CD4-positive, alpha-beta T cell treated with Interleukin-15 for 4 hours (primary cell): ENCODE measurements at places on chromosomes 5 and 9.
A peak's percentile ranks its signal among the peaks of the same experiment; 100 is the strongest.

DNA sequence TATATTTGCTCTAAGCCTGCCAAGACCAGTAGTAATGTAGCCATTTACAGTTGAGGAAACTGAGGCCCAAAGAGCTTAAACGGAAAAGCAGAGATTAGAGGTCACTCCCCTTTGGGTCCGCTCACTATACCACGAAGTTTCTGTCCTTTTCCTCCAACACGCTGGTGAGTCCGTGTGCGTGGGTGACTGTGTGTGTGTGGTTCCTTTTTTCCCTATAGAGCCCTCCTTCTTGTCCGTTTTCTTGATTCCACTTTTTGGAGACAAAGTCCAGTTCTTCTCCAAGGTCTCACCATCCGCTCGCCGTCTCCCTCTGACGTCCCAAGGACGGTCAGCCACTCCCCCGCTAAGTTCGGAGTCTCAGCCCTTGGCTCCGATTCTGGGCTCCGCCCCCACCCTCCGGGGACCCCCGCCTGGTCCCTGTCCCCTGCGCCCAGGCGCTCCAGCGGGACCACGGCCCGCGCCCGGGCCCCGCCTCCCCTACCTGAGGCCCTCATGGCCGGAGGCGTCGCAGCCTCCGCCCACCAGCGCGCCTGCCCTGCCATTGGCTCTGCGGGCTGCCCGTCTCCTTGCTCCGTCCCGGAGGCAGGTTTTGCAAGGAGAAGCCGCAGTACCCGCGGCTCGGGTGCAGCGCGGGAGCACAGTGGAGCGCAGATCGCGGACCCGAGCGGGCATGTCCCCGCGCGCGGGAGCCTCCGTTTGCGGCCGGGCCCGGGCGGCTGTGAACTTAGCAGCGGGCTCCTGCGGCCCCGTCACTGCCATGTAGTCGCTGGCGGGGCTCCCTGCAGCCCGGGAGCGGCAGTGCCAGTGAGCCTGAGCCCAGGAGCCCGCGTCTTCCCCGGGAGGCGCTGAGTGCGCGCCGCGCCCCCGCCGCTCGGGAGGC is at the start of gene MAST4:
MAST4 (plus strand) TSS at position 638 of the 880 bp plus-strand sequence. CDS start 263 bp downstream, outside the sequence.
- DNase-seq: peak; percentile 25

- no peak for DNase-seq
Measured at GRCh38 chr5:181182651-181183050, 22.3 kb downstream of the TRIM7 start.

DNA sequence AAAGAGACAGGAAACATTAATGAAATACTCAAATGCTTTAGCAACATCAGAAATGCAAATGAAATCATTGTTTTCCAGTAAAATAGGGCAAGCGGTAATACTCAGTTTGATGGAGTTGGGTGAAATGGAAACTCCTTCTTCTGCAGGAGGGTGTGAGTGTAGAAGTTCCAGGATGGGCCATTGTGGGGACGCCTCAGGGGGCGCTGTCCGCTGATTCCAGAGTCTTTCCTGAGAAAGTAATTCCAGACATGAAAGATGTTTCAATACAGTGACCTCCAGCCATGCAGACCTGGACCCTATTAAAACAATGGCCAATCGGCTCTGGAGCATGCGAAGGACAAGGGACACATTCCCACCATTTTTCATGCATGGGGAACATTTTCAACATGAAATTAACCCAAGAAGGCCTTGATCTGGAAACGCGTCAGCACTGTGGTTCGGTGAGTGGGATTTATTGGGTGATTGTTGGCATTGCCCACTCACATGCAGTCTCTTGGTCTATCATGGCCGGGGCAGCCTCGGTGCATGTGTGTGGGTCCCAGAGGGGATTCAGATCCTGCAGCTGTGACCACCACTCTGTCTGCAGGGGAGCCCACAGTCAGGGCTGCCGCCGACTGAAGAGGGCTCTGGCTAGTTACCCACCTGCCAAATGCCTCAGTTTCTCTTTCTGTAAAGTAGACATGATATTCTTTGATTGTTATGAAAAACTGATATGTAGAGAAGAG is 132.6 kb upstream of the IRX4 start:
- DNase-seq: no peak

DNA sequence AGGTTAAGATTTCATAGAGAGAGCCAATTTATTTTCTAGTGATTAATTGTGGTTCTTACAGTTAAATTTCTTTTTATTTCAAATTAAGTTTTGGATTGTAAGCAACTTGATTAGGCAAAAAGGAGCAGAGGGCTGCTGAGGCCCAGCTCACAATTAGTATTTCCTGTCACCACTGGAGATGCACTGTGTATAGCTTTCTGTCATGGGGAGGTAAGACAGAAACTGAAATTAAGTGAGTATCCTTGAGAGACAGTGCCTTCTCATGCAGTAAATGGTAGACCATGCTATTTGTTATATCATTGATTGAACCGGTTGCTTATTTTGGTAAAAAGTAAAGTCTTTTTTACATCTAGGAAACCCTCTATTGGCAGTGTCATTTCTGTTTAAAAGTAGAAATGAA is 190.7 kb downstream of the CCDC171 start:
- DNase-seq: no peak

GRCh38 chr5:96745844-96746531 is 61.8 kb downstream of the ERAP1 start:
- no peak for DNase-seq

DNA sequence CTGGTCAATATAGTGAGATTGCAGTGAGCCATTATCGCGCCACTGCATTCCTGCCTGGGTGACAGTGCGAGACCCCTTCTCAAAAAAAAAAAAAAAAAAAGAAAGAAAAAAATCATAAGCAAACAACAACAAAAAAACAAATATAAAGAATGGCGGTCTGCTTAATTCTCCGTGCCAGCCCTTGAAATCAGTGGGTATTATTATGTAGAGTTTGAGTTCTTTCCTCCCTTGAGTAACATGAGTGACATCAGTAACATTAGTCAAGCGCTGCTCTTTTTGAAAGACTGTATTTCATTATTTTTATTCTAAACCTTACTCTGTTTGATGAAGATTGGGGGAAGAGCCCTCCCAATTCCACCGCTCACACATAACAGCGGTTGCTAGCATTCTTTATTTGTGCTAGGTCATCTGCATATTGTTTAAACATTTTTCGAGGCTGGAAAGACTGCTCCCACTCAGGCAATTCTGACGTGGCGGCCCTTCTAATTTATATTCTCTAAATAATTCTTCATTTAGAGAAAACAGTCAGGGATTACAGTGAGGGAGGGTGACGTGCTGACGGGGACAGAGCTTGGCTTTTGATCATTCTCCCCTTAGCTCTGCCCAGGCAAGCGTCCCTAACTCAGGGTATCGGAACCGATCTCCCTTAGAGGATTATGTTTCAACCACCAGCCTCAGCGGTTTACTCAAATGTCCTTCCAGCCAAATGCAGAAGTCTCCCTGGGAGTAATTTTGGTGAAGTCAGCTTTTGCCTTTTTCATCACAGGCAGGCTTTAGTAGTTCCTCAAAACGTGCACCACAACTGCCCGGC is 860 bp upstream of the MARCHF6 start:
- DNase-seq: no peak
